ENCODE measurements at places on chromosomes 4 and X.

GRCh38 chr4:89397441-89397840 lies 89.8 kb upstream of the GPRIN3 start:
- DNase-seq: no peak

DNA sequence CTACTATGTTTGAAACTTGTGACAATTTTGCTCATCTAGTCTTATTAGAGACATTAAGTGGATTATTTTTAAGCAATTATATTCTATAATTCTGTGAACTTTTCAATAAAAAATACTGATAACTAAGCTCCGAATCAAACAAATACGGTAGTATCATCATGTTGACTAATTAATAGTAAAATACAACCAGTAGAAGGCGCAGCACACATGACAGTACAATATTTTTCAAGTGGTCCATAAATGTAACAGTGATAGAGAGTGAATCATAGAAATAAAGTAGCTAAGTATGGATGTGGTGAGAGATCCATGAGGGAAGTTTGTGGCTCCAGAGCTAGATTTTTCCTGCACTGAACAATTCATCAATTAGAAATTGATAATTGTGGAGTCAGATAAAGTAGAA lies 666.2 kb downstream of the KCTD8 start:
- DNase-seq: no peak

GRCh38 chrX:18887825-18888212 lies 96.1 kb downstream of the PHKA2 start:
- DNase-seq: no peak

- no peak for DNase-seq
These were observed 66.2 kb upstream of the TACR3 start for GRCh38 chr4:103786014-103786413.

- DNase-seq: peak; percentile 63
These were observed 2.6 kb downstream of the CTBP1 start for GRCh38 chr4:1246111-1246881.
